NB4 (cell line): ENCODE measurements at places on chromosomes 1 and 21.

GRCh38 chr21:36713746-36714145 is 14.8 kb downstream of the SIM2 start:
- DNase-seq, result no peak

- DNase-seq, result no peak
Measured at GRCh38 chr1:104593413-104594187, 843.9 kb downstream of the AMY1C start.

GRCh38 chr1:26784886-26785285 is 2.9 kb upstream of the PIGV start:
- DNase-seq, result no peak

DNA sequence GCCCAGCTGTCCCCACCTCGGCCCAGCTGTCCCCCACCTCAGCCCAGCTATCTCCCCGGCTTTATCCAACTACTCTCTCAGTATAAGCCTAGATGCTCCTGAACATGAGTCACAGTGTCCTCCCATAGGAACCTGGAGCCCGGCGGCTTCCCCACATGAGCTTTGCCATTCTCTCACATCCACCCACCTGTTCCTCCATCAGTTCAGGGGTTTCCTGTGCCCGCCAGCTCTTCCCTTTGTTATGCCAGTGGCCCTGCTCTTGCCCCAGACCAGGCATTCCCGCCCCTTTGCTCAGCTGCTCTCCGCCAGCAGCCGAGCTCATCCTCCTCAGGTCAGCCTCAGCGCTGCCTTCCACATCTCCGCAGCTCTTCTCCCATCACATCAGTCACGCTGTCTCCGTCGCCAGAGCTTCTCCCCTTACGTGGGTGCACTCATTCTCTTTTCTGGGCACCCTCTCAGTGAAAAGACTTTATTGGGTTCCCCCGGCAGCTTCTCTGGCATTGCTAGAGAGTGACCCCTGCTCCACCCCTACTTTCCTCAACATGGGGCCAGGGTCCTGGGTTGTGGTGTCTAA is 89.5 kb upstream of the CSF3R start:
- DNase-seq, result no peak

GRCh38 chr1:222098404-222098803 is 356.5 kb upstream of the DUSP10 start:
- DNase-seq, result no peak

- DNase-seq, result no peak
Measured at GRCh38 chr21:26637201-26637745, 64.2 kb upstream of the CYYR1 start.

DNA sequence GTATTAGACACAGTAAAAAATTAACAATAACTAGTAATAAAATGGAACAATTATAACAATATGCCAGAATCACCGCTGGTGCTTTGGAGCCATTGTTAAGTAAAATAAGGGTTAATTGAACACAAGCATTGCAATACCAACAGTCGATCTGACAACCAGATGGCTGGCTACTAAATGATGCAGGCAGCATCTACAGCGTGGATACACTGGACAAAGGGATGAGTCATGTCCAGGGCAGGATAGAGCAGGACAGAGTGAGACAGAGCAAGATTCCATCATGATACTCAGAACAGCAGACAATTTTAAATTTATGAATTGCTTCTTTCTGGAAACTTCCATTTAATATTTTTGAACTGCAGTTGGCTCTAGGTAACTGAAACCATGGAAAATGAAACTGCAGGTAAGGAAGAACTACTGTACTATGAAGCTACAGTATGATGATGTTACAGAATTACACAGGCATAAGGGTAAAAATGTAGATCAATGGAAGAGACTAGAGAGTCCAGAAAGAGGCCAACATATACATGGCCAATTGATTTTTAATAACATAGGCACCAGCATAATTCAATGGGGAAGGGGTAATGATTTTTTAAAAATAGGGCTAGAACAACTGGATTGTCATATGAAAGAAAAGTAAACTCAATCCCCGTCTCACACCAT is 168.7 kb downstream of the RRAGC start:
- no peak for DNase-seq
